Stimulated activated CD8-positive, alpha-beta memory T cell treated with anti-CD3 and anti-CD28 coated beads, Interleukin-4, amount 100 ng/mL, for 1 hour (primary cell): ENCODE measurements at places on chromosomes 11 and 22.

GRCh38 chr11:2205214-2205720 lies 33.7 kb upstream of the TH start:
- DNase-seq = no peak

DNA sequence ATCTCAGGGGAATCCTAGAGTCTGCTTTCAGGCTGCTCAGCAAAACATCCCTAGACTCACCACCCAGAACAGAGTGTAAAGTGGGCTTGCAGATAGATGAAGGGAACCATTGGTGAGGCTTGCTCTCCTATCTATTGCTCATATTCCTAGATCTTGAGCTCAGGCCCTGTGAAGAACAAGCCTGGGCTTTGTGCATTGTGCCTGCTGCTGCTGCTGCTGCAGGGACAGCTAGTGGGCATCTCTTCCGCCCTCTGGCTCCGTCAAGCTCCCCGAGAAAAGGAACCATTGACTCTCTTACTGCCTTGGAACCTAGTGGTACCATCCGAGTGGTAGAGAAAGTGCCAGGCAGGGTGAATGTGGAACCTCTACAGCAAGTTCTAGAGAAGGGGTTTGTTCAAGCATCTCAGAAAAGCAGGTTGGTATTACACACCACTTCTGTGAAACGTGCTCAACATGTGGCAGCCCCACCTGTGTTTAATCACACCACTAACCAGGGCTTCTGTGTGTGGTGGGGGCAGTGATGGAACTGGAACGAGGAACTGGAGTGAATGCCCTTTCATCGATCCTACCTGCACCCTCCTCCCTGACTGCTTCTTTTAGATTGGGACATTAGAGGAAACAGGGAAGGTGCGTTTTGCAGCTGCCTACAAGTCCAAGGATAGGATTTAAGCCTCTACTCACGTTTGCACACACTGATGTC lies 4.4 kb downstream of the BACE1-AS start:
- no peak for DNase-seq

DNA sequence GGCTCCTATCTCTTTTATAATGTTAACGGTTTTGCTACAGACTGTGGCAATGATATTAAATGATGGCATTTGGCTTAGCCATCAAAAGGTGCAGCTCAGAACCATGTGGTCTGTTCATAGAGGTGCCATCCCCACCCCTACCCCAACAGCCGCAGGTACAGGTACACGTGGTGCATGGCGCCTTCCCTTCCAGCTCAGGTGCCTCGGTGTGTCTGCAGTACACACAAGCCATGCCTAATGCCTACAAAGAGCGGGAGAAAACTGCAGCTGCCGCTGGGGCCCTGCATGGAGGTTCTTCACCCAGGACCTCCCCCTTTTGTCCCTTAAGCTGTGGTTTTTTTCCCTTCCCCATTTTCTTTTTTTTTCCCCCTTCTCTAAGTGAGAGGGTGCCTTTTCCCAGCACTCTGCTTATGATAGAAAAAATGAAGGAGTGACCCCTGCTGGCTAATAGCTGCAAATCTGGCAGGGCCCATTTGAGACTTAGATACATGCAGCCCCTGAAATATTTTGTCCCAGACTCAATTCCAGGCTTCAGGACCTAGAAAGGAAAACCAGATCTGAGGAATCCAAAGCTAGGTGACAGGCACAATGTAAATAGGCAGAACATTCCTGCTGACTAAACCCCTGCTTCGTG lies 6.5 kb downstream of the OR52M1 start:
- DNase-seq = no peak

DNA sequence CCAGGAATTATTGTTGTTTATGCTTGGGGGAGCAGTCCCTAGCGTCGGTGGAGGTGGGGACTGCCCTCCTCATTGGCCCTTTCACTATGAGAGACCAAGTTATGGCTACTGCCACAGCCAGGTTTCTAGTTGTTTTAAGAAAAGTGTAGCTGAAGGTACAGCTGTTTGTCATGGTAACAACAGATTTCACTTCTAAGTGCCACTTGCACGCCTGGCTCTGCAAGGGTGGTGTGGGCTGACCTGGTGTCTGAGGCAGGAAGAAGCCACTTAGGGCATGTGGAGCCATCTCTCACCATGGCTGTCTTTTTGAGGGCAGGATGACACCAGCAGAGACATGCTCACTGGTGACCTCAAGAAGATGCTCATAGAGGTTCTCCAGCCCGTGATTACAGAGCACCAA lies 46.3 kb upstream of the MPEG1 start:
- DNase-seq = no peak

- DNase-seq = no peak
Observed at GRCh38 chr22:31398231-31398630, 1.2 kb upstream of the DRG1 start.

- DNase-seq = no peak
Observed at GRCh38 chr22:19989725-19990067, 26.9 kb downstream of the ARVCF start.

DNA sequence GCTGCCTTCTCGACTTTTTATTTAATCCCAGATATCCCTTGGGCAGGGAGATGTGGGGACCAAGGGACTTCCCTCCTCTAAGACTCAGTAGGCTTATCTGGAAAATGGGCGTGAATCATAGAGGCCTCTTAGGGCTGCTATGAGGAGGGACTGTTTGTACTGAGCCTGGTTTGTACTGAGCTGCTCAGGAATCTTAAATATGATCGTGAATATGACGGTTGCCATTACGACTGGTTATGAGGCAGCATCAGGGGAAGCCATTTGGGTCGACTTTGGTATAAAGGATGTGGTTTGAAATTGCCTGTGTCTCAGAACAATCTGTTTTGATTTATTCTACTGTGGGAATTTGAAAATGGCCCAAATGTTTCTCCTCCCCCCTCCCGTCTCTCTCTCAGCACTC lies 20.6 kb downstream of the TSPAN18 start:
- DNase-seq = no peak

- DNase-seq = no peak
Observed at GRCh38 chr22:42996646-42997365, 18.1 kb downstream of the PACSIN2 start.

- DNase-seq = no peak
Observed at GRCh38 chr11:88521799-88522201, 184.3 kb upstream of the CTSC start.

GRCh38 chr22:38205261-38206128 lies 3.7 kb downstream of the MAFF start:
- no peak for DNase-seq
